Nephron progenitor cell (in vitro differentiated cells): ENCODE measurements at places on chromosomes 7 and 10.

- no peak overlapping the region for H3K27ac ChIP-seq
- peaks cover 9% of the 10 kb centered on the region for H3K27me3 ChIP-seq
- DNase-seq, result no peak
- no peak overlapping the region for H3K4me3 ChIP-seq
These were observed 12.5 kb downstream of the RNF32 start for GRCh38 chr7:156652886-156653568.

- peaks cover 41% of the 10 kb centered on the region for H3K4me1 ChIP-seq
- no peaks in the 10 kb centered on the region for H3K36me3 ChIP-seq
- H3K4me3 ChIP-seq, result no peak overlapping the region
- H3K27ac ChIP-seq, result no peak overlapping the region
- H3K27me3 ChIP-seq, result peaks cover 13% of the 10 kb centered on the region
- no peak for DNase-seq
These were observed 109.8 kb downstream of the SH3PXD2A start for GRCh38 chr10:103745341-103746247.

GRCh38 chr7:151782598-151783448 lies 94.1 kb downstream of the PRKAG2 start:
- no peaks in the 10 kb centered on the region for H3K36me3 ChIP-seq
- peaks cover 21% of the 10 kb centered on the region for H3K4me1 ChIP-seq
- DNase-seq, result peak; percentile 88
- no peak overlapping the region for H3K27ac ChIP-seq
- H3K4me3 ChIP-seq, result peak overlapping the region; percentile 48

GRCh38 chr10:120217736-120218135 lies 239.3 kb upstream of the PLPP4 start:
- no peak overlapping the region for H3K4me3 ChIP-seq
- no peaks in the 10 kb centered on the region for H3K4me1 ChIP-seq
- H3K27me3 ChIP-seq, result peaks cover 2% of the 10 kb centered on the region

DNA sequence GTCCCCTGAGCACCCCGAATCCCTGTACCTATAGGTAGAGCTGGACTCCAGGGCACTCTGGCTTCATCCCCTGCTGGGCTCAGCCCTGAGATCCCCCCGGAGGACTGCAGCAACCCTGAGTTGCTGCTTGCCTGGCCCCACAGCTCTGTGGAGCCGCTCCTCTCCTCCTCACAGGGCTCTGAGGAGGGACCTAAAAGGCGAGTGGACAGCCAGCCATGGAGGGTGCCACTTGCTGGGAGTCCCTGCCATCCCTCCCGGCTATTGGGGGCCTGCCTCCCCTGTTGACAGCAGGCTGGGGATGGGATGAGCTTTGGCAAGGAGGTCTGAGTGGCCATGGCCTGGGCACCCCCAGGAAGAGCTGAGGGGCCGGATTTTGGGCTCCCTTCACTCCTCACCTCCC lies 28.0 kb upstream of the RASGEF1A start:
- DNase-seq, result no peak
- H3K27me3 ChIP-seq, result peaks cover 52% of the 10 kb centered on the region
- H3K4me3 ChIP-seq, result no peak overlapping the region

DNA sequence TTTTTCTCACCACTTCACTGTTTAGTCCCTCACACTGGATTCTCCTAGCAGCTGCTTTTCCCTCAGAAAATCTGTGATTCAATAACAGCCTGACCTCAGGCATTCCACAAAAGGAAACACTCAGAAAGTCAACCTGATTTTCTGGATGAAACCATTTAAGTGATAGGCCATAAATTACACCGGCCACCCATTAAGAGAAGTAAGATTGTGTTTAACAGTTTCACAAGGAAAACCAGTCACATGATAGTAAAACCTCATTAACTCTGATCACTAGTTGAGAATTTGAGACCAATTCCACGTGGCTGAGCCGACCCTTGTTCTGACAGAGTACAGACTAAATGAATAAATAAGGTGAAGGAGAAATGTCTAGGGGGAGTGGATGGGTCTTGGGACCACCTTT lies 7.7 kb downstream of the GRM8 start:
- no peak for DNase-seq
- H3K36me3 ChIP-seq, result no peaks in the 10 kb centered on the region
- H3K4me3 ChIP-seq, result no peak overlapping the region
- no peak overlapping the region for H3K27ac ChIP-seq
- H3K4me1 ChIP-seq, result peaks cover 18% of the 10 kb centered on the region

GRCh38 chr10:119283818-119284217 lies 76.4 kb downstream of the GRK5 start:
- no peaks in the 10 kb centered on the region for H3K36me3 ChIP-seq
- no peak for DNase-seq
- H3K27me3 ChIP-seq, result peaks cover 12% of the 10 kb centered on the region
- peak overlapping the region; percentile 71 for H3K27ac ChIP-seq

GRCh38 chr10:103491729-103492364 lies 1.7 kb upstream of the NEURL1 start:
- H3K36me3 ChIP-seq, result no peaks in the 10 kb centered on the region
- peak overlapping the region; percentile 80 for H3K4me3 ChIP-seq
- peak; percentile 48 for DNase-seq
- peaks cover 46% of the 10 kb centered on the region for H3K4me1 ChIP-seq

- H3K4me1 ChIP-seq, result peaks cover 53% of the 10 kb centered on the region
- H3K36me3 ChIP-seq, result peaks cover 4% of the 10 kb centered on the region
- DNase-seq, result no peak
These were observed at the start of gene PGAM2 for GRCh38 chr7:44065431-44066110. PGAM2 (minus strand) TSS chr7:44065567; CDS start chr7:44065529, 38 bp downstream.

GRCh38 chr7:10672186-10672585 lies 301.5 kb upstream of the PHF14 start:
- DNase-seq, result no peak
- no peaks in the 10 kb centered on the region for H3K4me1 ChIP-seq
- no peak overlapping the region for H3K27ac ChIP-seq
- H3K27me3 ChIP-seq, result no peaks in the 10 kb centered on the region
- H3K36me3 ChIP-seq, result no peaks in the 10 kb centered on the region

DNA sequence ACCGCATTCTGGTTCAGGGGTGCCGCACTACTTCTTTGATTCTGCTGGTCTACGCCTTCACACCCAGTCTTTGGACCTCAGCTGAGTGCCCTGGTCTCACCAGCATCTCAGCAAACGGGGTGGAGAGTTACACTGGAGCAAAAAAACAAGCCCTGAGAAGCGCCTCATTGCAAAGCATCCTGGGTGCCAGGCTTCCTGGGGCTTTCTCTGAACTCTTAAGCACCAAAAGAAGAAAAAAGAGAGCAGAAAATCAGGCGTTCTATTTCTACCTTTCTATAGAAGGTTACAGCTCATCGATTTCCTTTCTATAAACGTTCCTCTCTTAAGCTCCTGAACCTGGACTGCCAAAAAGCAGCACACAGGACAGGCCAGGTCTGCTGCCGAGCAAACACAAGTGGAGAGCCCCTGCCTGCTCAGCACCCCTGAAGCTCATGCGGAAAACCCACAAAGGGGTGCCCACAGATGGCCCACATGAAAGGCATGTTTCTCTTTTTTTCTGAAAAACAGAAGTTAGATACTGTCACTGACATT lies 217.9 kb downstream of the SFMBT2 start:
- no peak overlapping the region for H3K4me3 ChIP-seq
- H3K4me1 ChIP-seq, result peaks cover 17% of the 10 kb centered on the region
- no peak overlapping the region for H3K27ac ChIP-seq
- H3K36me3 ChIP-seq, result peaks cover 69% of the 10 kb centered on the region
- peaks cover 9% of the 10 kb centered on the region for H3K27me3 ChIP-seq

GRCh38 chr10:52145636-52146035 lies 168.4 kb upstream of the DKK1 start:
- H3K27me3 ChIP-seq, result no peaks in the 10 kb centered on the region
- H3K36me3 ChIP-seq, result no peaks in the 10 kb centered on the region
- no peak overlapping the region for H3K4me3 ChIP-seq
- H3K4me1 ChIP-seq, result no peaks in the 10 kb centered on the region
